ENCODE measurements at places on chromosomes 5 and 9. TPM values are rescaled to one million over a fixed set of nuclear protein-coding genes. Genes with fewer than 3 reads are reported as not detected.

DNA sequence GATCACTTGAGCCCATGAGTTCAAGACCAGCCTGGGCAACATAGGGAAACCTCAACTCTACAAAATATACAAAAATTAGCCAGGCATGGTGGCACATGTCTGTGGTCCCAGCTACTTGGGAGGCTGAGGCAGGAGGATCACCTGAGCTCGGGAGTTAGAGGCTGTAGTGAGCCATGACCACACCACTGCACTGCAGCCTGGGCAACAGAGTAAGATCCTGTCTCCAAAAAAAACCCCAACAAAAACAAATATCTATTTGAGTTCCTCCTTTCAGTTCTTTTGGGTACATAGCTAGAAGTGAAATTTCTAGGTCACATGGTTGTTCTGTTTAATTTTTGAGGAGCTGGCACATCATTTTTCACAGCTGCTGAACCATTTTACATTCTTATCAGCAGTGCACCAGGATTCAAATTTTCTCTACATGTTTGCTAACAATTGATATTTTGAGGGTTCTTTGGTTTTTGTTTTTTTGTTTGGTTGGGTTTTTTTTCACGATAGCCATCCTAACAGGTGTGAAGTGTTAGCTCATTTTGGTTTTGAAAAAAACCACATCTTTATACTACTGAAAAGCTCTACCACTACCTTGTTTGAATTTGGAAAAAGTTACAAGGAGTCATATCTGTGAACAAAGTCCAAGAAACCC, 176.9 kb upstream of the SLC12A2 start:
- H3K4me1 ChIP-seq: peaks cover 48% of the 10 kb centered on the region
- H3K4me3 ChIP-seq: no peak overlapping the region
- no peak overlapping the region for H3K27ac ChIP-seq
- ATAC-seq: no peak
- H3K36me3 ChIP-seq: no peaks in the 10 kb centered on the region

DNA sequence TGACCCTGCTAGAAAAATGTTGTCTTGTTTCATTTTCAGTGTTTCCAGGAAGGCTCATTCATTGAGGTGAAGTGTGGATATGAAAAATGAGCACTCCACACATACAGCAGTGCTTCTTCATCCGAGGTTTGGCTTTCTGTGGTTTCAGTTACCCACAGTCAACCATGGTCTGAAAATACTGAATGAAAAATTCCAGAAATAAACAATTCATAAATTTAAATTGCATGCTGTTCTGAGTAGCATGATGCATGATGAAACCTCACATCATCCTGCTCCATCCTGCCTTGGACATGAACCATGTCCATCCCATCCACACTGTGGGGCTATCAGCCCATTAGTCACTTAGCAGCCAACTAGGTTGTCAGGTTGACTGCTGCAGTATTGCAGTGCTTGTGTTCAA, 10.4 kb upstream of the SLC45A2 start:
- H3K4me1 ChIP-seq: no peaks in the 10 kb centered on the region
- no peaks in the 10 kb centered on the region for H3K27me3 ChIP-seq
- H3K27ac ChIP-seq: no peak overlapping the region
- ATAC-seq: no peak
- no peak overlapping the region for H3K4me3 ChIP-seq

DNA sequence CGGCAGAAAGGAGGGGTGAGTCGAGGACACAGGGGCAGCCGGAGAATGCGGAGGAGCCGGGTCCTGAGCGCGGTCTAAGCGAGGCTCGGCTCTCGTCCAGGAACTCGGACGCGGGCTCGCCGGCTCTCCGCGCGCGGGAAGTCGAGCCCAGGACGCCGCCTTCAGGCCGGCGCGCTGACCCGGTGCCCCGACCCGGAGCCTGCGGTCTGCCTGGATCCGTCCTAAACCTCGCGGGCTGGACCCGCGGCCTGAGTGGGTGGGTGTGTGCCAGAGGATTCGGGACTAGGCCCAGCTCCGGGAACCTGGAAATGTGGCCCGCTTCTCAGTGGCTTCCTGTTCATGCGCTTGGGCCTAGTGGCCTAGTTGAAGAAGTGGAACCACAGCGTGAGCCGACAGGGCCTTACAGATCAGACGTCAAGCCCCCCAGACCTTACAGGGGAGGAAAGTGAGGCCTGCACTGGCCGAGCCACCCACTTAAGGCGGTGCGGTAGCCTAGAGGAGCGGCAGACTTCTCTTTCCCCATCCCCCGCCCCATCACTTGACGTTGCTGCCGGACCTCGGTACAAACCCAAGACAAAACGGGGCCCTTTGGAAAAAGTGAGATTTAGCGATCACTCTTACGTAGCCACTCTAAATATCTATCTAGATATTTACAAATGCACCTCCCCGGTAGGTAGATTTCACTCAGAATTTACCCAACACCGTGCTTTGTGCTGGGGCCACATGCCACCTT, 1.2 kb downstream of the CDKN2B-AS1 start:
- peak overlapping the region; percentile 86 for H3K27ac ChIP-seq
- H3K4me3 ChIP-seq: peak overlapping the region; percentile 71
- no peaks in the 10 kb centered on the region for H3K4me1 ChIP-seq
- ATAC-seq: peak; percentile 46

- no peak overlapping the region for H3K27ac ChIP-seq
- no peaks in the 10 kb centered on the region for H3K36me3 ChIP-seq
- peak; percentile 38 for ATAC-seq
- no peaks in the 10 kb centered on the region for H3K27me3 ChIP-seq
- no peaks in the 10 kb centered on the region for H3K4me1 ChIP-seq
Measured at GRCh38 chr9:128007566-128008138, 26.9 kb upstream of the EEIG1 start.

- H3K27ac ChIP-seq: no peak overlapping the region
- no peaks in the 10 kb centered on the region for H3K27me3 ChIP-seq
- H3K4me1 ChIP-seq: no peaks in the 10 kb centered on the region
- no peaks in the 10 kb centered on the region for H3K36me3 ChIP-seq
- ATAC-seq: no peak
- H3K4me3 ChIP-seq: no peak overlapping the region
Measured at GRCh38 chr5:107937651-107938355, 267.1 kb upstream of the EFNA5 start.

DNA sequence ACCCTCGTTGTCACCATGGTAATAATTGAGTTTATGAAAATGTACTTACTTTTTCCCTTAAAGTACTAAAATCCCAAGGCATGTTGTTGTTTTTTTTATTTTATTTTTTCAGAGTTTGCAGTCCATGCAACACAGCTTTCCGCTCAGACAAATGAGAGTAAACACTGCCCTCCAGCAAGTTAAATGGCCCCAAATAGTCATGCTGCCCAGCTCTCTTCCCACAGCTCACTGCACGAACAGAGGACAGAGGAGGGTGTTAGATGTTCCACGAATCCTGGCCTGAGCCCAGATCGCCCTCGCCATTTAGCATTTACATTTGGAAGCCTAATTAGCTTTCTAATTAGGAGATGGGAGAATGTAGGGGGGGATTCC, 1.9 kb downstream of the NIM1K start:
- ATAC-seq: no peak
- H3K4me1 ChIP-seq: peaks cover 31% of the 10 kb centered on the region
- H3K4me3 ChIP-seq: peak overlapping the region; percentile 45
- peak overlapping the region; percentile 72 for H3K27ac ChIP-seq
- no peaks in the 10 kb centered on the region for H3K27me3 ChIP-seq

TCERG1 gene
- total RNA-seq: 29.2 TPM

EFNA5 gene
- 2.4 TPM for total RNA-seq

INSL6 gene
- not detected for total RNA-seq

GRCh38 chr5:138754699-138755057, 1.5 kb downstream of the CTNNA1 start:
- no peaks in the 10 kb centered on the region for H3K4me1 ChIP-seq
- peak overlapping the region; percentile 99 for H3K27ac ChIP-seq
- peaks cover 22% of the 10 kb centered on the region for H3K36me3 ChIP-seq
- no peaks in the 10 kb centered on the region for H3K27me3 ChIP-seq
- H3K4me3 ChIP-seq: peak overlapping the region; percentile 99

- ATAC-seq: no peak
- peak overlapping the region; percentile 78 for H3K27ac ChIP-seq
- H3K27me3 ChIP-seq: no peaks in the 10 kb centered on the region
- H3K4me1 ChIP-seq: no peaks in the 10 kb centered on the region
Measured at GRCh38 chr5:139881143-139881733, 85.6 kb downstream of the PSD2 start.

GRCh38 chr5:80177236-80177635, 78.6 kb downstream of the SERINC5 start:
- ATAC-seq: no peak
- no peaks in the 10 kb centered on the region for H3K4me1 ChIP-seq
- peaks cover 37% of the 10 kb centered on the region for H3K36me3 ChIP-seq

ROPN1L gene
- total RNA-seq: not detected

NUTM2F gene
- not detected for total RNA-seq

DNA sequence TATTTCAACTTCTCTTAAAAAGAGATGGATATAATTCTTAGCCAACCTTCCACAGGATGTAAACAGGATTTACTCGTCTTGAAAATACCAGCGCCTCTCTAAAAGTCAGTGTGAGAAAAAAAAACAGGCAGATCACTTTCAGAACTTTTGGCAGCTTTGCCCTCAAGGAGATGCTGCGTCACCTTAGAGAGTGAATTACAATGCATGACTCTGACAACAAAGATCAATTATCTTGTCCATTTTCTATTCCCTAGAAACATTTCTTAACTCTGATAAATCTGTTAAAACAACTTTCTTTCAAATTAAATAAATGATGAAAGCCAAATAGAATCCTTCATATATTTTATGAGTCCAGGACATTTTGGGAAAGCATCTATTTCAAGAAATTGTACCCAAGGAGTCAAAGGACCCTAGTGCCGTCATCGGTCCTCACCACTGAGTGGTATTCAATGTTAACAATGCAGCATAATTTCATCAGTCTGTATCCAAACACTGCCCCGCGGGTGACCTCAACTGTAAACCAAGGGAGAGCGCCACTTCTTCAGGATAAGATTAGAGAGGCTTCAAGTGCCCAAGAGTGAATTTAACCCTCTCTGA, 536.0 kb downstream of the PDE4D start:
- peaks cover 7% of the 10 kb centered on the region for H3K4me1 ChIP-seq
- no peak overlapping the region for H3K4me3 ChIP-seq
- no peak for ATAC-seq
- no peaks in the 10 kb centered on the region for H3K27me3 ChIP-seq

- H3K4me3 ChIP-seq: no peak overlapping the region
- no peaks in the 10 kb centered on the region for H3K36me3 ChIP-seq
- H3K4me1 ChIP-seq: peaks cover 8% of the 10 kb centered on the region
Measured at GRCh38 chr9:2602704-2603116, 18.9 kb upstream of the VLDLR start.
